ENCODE measurements at places on chromosomes 6 and 20. TPM values are rescaled to one million over a fixed set of nuclear protein-coding genes. Genes with fewer than 3 reads are reported as not detected.

DNA sequence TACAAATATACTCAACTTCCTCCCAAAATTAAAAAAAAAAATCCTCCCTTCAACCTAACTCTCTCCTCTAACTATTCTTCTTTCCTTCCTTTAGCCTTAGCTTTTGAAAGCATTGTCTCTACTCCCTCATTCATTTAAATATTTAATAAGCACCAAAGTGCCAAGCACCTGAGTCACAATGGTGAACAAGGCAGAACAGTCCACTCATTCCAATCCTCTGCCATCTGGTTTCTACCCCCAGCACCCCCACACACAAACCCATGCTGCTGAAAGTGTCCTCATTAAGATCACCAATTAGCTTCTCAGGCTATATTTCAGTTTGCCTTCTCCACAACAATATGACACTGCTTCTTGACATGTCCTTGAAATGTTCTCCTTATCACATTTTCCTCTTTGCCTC, 76.3 kb downstream of the DTNBP1 start:
- no peak for DNase-seq

GRCh38 chr6:28408076-28408802, 8.7 kb upstream of the ZSCAN12 start:
- no peak for DNase-seq

- DNase-seq, result no peak
These were observed 190.3 kb downstream of the ZDHHC14 start for GRCh38 chr6:157571269-157571668.

DNA sequence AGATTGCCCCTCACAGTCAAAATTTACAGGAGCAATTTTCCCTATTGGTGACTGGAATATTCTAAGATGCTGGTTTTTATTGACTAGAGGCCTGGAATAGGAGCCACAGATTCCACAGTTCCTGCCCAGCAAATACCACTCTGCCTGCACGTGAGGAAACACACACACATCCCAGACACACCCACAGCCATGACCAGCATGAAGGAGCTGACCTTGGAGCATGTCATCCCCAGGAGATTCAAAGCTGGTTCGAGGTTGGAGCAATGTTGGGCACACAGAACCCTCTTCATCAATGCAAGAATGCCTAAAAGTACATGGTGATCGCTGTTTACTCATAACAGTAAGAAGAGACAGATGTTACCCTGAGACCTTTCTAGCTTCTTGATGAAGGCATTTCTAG, 244.6 kb upstream of the FOXQ1 start:
- no peak for DNase-seq

MCHR2 gene
- not detected for total RNA-seq

Measured in activated B cell treated with CpG ODN at 0.5 μM for 24 hours (primary cell).